D721Med (cell line): ENCODE measurements at places on chromosomes 1 and 21.

GRCh38 chr1:47769983-47770382 lies 227.2 kb downstream of the TRABD2B start:
- DNase-seq = no peak

DNA sequence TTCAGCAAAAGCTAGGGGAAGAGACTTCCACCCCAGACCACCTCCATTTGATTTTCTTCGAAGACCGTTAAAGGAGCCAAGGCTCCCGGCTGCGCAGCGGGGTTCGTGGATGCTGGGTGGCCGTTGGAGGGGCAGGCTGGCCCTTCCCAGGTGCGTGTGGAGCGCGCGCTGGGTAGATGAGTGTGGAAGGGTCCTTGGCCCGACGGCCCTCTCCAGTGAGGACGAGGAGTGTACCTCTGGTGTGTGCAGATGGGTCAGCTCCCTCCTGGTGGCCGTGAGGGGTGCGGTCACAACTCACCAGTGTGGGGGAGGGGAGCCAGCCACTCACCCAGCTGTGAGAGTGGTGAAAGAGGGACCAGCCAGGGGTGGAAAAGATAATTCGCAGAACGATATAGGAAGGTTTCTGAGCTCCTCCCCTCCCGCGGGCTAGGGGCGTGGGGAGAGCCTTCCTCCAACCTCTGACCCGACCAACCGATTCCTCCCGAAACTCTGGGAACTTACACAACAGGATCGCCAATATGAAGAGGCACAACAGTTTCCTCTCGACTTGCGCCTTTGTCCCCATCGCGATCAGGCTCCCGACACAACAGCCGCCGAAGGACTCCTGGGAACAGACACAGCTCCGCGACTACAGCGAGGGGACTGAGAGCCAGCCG lies at the start of gene F11R:
Gene F11R (minus strand): TSS at position 644 of the 656 bp plus-strand sequence. CDS start 79 bp downstream, at position 565.
- peak; percentile 35 for DNase-seq

DNA sequence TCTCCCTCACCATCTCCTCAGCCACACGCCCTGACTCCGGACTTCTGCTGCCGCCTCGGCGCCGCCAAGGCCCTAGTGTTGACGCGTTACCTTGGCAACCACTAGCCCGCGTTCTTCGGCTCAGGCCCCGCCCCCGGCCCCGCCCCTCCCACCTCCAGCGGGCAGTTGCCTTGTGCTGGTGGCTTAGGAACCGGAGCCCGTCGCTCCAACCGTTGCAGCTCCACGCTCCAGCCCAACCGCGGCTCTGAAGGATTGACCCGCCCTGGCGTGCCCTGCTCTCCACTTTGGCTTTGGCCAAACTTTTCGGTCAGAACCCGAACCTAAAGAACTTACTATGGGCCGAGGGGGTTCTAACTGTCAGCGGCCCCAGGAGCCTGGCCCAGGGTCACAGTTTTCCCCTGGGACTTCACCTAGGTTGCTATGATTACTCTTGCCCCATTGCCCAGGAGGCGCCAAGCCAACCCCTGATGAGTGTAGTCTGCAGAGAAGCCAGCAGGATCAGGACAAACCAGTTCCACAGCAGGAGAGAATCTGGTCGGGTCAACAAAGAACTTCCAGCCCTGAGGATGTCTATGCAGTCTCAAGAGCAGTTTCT lies at the start of gene CFAP45:
Gene CFAP45 (minus strand): TSS at position 80 of the 595 bp plus-strand sequence. CDS start 67 bp downstream, at position 13.
- no peak for DNase-seq

- no peak for DNase-seq
These were observed 11.7 kb downstream of the ITLN2 start for GRCh38 chr1:160942926-160943325.

- no peak for DNase-seq
These were observed 829 bp downstream of the SPEN start for GRCh38 chr1:15848143-15848928.

- DNase-seq = no peak
These were observed 104.5 kb upstream of the AJAP1 start for GRCh38 chr1:4549930-4550329.

GRCh38 chr1:154755858-154756730 lies 114.0 kb downstream of the KCNN3 start:
- no peak for DNase-seq

DNA sequence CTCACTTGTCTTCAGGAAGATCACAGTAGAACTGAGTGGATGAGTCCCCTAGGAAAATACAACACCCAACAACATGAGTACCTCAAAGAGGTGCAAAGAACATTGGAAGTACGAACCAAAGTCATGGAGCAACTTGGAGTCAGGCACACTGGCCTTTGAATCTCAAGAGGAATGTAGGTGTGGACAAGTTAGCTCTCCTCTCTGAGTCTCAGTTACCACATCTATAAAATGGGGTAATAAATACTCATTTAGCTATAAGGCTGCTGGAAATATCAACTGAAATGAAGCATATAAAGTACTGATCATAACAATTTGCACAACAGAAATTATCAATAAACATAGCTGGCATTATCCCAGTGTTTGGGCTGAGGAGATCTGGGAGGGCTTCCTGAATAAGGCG lies 96.7 kb upstream of the JUN start:
- no peak for DNase-seq

DNA sequence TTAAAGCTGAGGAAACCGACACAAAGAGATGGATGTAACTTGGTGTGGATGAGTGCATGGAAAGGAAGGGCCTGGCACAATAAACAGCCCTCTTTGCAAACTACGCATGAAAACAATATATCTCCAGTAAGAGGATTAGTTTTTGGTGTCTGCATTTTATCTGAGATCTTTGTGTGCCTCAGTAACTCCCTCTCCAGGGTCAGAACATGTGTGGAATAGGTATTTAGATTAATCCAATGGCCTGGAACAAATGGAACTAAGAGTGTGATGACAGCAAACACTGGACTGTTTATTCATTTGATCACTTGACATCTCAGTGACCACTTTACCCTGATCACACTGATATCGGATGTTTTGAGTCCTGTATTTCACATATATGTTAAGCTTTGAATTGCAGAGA lies 45.3 kb downstream of the AKNAD1 start:
- no peak for DNase-seq

GRCh38 chr1:11280719-11281376 lies 7.8 kb downstream of the UBIAD1 start:
- no peak for DNase-seq

- DNase-seq = no peak
These were observed 22.3 kb downstream of the MFSD2A start for GRCh38 chr1:39977202-39977601.

- no peak for DNase-seq
These were observed 36.6 kb downstream of the DMRTB1 start for GRCh38 chr1:53495633-53496345.

GRCh38 chr1:41864471-41865040 lies 54.2 kb downstream of the HIVEP3 start:
- peak; percentile 31 for DNase-seq

DNA sequence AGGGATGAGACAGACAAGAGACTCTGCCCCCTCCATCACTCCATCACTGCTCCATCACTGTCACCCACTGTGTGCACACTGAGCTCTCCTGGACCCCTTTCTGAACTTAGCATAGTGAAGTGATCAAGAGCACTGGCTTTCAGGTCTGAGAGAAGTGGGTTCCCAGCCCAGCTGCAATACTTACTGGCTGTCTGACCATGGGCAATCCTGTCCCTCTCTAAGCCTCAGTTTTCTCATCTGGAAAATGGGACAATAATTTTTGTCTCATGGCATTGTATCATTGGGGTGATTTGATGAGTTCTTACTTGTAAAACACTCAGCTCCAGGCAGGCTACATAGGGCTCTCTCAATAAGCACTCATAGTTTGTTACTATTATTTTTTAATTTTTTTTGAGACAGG lies 7.5 kb upstream of the RPS6KA1 start:
- no peak for DNase-seq

DNA sequence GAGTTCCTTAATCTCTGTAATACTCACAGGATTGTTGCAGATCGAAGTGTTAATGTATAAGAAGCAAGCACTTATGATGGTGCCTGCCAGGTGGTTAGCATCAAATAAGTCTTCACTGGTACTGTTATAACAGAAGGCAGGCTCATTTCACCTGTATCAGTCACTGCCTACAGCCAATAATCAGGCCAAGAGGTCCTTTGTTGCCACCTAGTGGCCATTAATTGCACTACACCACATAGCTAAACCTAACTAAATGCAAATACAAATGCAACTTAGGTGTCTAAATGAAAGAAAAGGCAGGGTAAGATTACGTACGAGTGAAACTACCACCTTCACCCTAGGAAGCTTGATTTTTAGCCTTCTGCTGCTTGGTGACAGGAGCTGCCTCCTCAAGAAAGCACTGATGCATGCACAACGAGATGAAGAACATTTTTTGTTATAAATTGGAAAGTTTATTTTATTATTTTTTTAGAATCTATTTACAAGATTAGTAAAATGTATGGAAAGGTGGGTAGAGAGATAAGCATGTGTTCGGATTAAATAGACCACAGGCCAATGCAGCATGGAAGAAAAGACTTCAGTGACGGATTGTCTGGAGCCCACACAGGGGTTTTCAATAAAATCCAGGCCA lies 334.8 kb upstream of the CAMK1G start:
- peak; percentile 32 for DNase-seq

DNA sequence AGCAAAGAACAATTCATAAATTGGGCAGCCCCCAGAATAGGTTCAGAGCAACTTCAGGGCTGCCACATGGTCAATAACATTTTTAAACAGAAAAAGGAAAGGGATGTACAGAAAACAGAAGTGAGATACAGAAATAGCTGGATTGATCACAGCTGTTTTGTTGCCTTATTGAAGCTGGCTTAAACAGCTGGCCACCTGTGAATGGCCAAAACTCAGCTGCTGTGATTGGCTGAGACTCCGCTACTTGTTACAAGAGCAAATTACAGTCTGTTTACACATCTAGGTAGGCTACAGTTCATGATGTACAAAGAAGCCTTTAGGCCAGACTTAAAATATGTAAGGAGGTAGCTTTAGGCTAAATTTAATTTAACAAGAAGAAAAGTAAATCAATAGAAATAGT lies 11.6 kb upstream of the IFNAR1 start:
- DNase-seq = no peak

DNA sequence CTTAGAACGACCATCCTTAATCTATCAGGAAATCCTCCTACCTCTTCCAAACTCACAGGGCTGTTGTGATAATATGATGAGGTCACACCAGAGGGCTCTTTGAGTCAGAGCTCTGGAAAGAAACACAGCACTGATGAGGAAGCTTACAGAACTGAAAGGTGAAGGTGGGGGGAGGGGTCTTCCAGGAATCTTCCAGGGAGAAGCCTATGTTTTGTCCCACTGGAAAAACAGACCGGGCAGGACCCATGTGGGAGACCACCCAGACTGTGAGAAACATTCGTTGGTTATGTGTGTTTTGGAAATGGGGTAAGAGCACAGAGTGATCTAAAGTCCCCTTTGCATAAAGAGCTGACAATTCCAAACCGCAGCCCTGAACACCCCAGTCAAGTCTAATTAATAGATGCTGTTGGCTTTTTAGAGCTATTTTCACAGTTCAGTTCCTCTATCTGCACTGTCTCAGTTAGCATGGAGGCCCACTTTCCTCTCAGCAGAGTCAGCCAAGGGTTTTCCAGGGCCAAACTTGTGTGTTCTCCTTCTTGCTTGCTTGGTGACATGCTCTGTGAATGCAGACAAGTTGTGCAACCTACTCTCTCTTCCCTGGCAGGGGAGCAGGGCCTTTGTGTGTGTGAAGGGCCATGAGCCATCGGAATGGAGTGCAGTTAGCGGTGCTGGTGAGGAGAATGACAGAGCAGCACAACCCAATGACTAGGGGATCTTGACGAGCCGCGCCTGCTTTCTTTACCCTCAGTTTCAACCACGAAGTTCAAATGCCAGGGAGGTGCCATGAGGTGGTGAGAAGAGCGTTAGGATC lies 12.3 kb downstream of the PHLDA3 start:
- DNase-seq = no peak

- DNase-seq = no peak
These were observed 143.6 kb downstream of the VAV3 start for GRCh38 chr1:107821340-107821739.

DNA sequence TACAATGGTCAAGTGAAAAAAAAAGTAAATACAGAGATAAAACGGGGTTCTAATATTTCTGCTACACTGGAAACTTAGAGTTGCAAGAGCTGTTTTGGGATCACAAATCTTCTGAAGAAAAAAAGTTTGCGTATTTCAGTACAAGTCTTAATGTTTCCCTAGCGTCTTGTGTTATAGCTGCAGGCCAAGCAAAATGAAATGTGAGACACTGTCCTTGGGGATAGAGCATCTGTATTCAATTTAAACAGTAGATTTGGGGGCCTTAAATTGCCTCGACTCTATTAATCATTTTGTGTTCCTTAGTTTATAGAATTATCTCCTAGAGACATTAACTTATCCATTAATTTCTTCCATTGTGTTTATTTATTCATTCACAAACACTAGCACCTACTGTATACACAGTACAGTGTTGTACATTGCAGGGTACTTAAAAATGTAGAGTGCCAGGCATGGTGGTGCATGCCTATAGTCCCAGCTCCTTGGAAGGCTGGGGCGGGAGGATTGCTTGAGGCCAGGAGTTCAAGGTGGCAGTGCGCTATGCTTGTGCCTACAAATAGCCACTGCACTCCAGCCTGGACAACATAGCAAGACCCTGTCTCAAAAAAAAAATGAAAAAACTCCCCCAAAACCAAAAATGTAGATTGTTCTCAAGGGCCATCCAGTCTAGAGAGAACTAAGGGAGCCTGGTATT lies 7.9 kb downstream of the DISC1 start:
- no peak for DNase-seq

GRCh38 chr1:11920239-11920903 lies 5.9 kb downstream of the KIAA2013 start:
- no peak for DNase-seq

DNA sequence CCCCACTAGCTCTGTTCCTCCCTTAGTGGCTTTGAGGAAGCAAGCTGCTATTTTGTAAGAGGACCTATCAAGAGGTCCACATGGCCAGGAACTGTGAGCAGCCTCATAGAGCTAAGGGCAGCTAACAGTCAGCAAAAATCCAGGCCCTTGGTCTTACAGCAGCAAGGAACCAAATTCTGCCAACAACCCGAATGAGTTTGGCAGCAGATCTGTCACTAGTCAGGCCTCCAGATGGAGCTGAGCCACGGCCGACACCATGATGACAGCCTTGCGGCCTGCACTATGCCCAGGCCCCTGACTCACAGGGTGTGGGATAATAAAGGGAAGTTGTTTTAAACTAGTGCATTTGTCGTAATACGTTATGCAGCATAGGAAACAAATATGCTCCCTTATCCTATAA lies 28.0 kb upstream of the H3-3A start:
- DNase-seq = no peak

- no peak for DNase-seq
These were observed 123.4 kb upstream of the C8B start for GRCh38 chr1:57089221-57089620.

DNA sequence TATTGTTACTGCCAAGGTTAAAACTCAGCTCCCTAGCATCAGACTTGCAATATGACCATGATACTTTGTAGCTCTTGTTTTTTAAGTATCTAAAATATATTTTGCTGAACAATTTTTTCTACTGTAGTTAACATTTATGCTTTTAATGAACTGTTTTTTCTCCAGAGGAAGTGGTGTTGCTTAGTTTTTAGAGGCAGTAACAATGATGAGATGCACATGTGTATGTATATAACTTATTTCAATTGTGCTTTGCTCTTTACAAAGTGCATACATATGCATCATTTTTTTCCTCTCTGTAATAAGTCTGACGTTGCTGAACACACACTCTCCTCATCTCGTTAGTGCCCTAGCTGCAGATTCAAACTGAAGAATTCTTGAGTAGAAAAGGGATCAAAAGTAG lies 418.8 kb downstream of the ZP4 start:
- no peak for DNase-seq

GRCh38 chr21:41817877-41818855 lies 51.3 kb upstream of the RIPK4 start:
- DNase-seq = no peak
